ENCODE measurements at places on chromosomes 2 and 18.

DNA sequence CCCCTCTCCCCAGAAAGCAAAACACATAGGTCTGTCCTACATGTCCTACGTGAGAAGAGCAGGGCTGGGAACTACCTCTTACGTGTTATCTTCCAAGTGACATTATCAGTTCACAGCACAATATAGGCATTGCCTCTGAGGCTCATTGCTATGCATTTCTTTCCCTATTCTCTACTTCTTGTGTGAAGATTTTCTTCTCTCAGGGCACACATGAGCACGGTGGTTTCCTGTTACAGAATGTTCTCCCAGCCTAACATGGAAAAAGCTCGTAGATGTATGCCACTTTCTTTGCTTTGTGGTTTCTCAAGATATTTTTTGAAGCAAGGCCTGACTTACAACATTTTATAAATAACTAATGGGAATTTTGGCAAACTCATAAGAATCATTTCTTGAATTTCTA, 19.4 kb upstream of the DSC3 start:
- DNase-seq = no peak

DNA sequence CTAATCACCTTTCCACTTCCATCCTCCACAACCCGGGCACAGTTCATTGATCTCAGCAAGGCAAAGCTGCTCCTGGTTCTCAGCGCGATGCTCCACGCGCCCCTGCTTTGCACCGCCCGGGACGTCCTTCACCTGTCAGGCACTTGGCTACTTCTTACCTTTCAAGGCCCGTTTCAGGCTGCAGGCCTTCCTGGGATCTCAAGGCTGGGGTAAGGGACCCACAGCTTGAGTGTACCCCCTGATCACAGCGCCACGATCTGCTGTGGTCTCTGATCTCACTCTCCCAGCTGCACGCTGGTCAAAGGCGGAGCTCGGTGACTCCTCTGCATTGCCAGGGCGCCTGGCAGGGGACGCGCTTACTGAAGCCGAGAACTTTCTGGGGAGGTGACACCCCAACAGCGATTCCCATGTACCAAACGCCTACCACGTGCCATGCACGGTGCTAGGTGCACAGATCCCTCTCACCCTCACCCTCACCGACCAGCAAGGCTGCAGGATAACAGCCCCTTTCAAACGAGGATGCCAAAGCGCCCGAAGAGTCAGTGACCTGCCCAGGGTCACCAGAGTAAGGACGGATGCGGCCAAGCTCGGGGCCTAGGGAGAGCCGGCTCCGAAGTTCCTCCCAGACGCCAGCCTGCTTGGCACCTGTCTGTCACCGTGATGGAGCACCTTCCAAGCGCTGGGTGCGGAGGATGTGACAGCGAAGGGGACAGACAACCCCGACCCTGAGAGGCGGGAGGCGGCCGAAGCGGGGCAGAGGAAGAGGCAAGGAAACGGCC, 818 bp downstream of the ITGB1BP1 start:
- DNase-seq = peak; percentile 42

GRCh38 chr2:224196810-224197209, 157.7 kb upstream of the SERPINE2 start:
- DNase-seq = no peak

DNA sequence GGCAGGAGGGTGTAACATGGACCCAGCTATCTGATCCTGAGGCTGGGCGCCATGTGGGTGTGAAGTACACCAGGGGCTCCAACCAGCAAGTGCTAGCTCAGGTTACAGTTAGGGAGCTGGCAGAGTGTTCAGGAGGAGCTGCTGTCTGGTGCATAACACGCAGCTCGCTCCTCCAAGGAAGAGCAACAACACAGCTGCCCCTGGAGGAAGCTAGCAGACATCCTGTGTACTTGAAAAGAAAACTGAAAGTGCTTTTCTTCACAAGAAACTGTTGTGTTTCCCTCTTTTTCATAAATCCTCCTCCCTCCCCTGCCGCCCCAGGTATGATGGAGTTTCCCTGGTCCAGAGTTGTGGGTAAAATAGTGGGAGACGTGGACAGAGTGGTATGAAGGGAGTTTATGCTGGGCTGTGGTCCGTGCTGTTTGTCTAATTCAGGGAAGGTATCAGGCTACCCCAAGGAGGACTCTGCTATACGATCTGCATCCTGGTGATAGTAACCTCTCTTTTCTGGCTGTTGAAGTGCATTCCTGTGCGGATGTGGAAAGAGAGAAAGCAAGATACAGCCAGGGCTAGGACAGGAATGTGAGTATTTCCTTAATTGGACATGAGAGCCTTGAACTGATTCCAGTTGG, 6.1 kb upstream of the LBH start:
- no peak for DNase-seq

- no peak for DNase-seq
These were observed 708 bp upstream of the RIF1 start for GRCh38 chr2:151408788-151409600.

DNA sequence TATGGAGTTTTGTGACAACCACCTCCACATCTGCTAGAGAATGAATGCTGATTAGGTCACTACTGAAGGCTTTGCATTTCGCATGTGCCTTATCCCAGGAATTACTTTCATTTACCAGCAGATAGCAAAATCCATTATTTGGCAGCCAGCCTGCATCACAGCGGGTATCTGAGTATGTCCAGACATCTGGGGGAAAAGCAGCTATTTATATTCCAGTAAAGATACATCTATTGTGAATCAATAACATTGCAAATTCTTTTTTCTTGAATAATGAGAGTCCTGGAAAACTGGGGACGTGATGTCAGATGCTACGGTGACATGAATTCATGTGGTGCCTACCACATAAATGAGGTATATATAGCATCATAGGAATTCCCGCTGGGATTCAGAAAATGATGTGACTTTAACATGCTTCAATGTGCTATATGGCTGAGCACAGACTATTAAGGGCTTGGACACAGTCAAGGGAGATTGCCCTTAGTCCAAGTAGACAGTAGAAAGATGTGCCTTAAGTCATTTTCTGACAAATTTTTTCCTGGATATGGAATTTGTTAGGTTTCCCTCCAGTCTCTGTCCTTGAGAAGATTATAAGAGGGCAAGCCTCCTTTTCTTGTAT, 84.2 kb upstream of the CD302 start:
- no peak for DNase-seq

DNA sequence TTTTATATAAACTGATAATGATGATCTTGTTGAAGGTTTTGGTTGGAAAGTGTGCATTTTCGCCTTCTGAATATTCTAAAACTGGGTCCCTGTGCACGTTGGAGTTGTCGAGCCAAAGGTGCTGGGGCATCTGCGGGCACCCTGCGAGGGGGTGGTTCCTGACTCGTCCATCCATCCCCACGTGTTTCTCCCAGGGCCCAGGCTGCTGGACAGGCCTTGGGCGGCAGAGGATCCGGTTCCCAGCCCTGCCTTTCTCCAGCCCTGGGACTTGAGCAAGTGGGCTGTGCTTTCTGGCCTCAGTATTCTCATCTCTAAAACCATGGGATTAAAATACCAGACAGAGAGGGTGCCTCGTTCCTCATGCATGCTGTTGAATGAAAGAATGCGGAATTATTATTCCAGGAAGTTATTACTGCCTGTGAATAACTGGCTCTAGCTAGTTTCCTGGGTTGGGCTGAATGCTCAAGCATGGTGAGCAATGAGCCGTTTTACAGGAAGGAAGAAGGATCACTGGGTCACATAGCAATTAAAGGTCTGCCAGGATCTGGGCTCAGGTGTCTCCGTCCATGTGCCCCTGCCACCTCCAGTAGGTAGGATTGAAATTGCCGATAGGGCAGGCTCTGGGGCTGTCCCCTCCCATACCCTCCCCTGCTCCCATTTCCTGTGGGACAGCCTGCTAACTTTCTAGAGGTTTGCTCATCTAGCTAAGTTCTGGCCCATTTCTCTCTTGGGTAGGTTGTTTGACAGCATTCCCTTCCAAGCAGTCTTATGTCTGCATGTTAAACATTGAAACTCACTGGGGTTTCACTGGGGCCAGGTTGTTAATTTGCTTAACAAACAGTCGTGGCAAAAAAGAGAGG, 77.2 kb upstream of the HS6ST1 start:
- DNase-seq = no peak

- no peak for DNase-seq
These were observed 129.5 kb downstream of the PAX3 start for GRCh38 chr2:222169346-222169745.

- no peak for DNase-seq
These were observed 224.4 kb upstream of the SMAD2 start for GRCh38 chr18:48154828-48155227.

DNA sequence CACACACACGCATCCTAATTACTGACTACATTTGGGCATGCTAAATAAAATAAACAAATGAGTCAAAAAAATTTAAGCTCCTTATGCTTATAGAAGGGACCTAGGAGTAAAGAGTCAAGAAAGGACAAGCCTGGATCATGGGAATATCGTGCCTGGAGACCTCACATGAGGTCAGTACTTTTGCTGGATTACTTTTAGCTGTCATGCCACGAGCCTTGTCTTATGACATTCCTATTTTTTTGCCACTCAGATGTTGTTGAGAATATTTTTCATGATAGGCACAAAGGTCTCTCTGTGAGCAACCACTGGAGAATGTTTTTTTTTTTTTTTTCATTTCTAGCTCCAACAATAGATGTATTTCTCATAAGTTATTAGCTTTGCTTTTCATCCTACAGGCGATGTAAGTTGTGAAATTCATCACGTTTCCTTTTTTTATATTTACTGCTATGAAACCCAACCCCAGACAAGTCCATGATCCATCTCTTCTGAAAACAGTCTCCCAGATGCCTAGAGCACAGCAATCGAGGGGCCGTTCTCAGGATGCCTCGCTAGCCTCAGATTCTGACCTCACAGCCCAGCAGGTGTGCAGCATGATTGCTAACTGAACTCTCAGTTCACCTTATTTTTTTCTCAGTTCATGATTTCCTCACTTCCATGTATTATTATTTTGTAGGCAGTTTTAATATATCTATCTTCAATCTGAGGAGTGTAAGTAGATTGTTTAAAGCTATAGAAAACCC, 464.5 kb downstream of the IRS1 start:
- no peak for DNase-seq

DNA sequence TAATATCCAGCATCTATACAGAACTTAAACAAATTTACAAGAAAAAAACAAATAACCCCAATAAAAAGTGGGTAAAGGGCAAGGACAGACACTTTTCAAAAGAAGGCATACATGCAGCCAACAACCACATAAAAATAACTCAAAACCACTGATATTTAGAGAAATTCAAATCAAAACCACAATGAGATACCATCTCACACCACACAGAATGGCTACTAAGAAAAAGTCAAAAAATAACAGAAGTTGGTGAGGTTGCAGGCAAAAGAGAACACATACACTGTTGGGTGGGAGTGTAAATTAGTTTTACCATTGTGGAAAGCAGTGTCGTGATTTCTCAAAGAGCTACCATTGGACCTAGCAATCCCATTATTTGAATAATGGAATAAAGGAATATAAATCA, 1973.9 kb upstream of the LRRTM1 start:
- DNase-seq = no peak

DNA sequence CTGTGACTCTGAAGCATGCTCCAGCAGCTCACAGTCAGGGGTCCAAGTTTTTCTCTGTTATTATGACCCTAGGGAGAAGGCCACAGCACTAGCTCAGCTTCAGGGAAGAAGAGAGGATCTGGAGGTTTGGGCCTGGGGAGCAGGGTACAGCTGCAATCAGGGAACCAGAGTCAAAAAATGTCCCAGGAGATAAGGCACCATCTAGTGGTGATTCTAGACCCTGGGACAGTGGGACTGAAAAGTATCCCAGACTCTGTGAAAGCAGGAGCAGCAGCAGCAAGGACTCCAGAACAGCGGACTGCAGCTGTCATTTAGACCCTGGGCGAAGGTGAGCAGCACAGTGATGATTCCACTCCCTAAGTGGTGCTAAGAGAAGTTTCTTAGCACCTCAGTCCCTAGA, 278.4 kb upstream of the DDX18 start:
- no peak for DNase-seq

- no peak for DNase-seq
These were observed 10.1 kb upstream of the NEU4 start for GRCh38 chr2:241798631-241799521.

DNA sequence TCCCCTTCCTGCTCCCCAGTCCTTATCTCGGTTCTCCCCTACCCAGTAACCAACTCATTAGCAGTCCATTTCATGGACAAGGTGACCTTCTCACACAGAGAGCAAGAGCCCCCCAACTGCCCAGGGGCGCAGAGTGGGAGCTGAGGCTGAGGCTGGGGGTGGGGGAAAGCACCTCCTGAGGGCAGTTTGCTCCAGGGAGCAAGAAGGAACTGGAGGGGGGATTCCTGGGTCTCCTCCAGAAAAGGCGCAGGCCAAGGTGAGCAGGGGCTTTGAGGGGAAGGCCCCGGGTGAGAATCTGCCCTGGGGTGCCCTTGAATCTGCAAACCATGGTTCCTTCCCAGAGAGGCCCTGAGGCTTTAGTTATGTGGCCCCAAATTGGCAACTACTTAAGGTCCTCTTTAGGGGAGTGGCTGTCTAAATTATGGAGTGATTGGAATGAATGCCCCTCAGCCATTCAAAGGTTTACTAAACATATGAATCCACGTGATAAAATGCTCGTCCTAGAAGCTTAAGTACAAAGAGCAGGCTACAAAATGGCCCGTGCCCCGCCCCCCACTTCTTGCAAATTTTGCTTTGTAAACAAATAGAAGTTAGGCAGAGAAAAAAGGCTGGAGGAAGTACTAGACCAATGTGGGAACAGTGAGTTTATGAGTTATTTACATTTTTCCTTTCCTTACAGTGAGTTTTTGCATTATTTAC, 123.5 kb upstream of the HS6ST1 start:
- no peak for DNase-seq

DNA sequence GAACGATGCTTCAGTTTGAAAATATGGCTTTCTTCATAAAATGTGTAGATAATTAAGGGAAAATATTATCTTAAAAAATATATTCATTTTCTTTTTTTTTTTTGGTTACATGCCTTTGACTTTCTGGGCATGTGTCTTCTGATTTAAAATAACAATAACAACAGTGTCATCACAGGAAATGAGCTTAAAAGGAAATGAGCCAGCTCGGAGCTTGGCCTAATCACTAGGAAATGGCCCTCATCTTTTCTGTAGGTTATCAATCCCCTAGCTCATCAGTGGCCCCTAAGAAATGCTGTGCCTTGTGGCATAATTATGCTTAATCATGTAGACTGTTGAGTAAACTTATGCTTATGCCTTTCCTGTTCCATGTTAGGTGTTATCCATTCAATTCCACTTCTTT, 141.8 kb upstream of the FHL2 start:
- no peak for DNase-seq

Measured in activated CD4-positive, alpha-beta T cell treated with anti-CD3 and anti-CD28 coated beads for 4 hours (primary cell).